ENCODE measurements at places on chromosomes 1 and 21.

DNA sequence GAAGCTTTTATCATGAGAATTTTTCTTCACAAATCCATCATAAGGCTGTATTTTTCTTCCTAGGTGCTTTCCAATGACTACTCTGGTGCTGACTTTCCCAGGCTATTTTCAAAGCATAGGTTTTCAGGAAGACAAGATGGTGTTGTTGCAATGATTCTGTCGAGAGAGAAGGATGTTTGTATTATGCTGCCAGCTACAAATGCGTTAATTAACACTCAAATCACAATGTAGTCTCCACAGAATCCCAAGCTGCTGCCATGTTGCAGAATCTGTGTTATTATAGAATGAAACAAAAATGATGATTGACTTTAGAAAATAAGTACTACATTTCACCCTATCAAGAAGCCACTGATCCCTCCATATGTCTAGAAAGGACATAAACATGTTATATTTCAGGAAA, 179.5 kb upstream of the MAP1LC3C start:
- H3K4me3 ChIP-seq, result no peak overlapping the region
- no peaks in the 10 kb centered on the region for H3K27me3 ChIP-seq
- no peaks in the 10 kb centered on the region for H3K36me3 ChIP-seq
- no peak for DNase-seq

GRCh38 chr1:87330057-87330884, 1.6 kb downstream of the LMO4 start:
- H3K4me1 ChIP-seq, result peaks cover 42% of the 10 kb centered on the region
- H3K4me3 ChIP-seq, result peak overlapping the region; percentile 93
- no peak for DNase-seq
- H3K36me3 ChIP-seq, result peaks cover 22% of the 10 kb centered on the region

- H3K27ac ChIP-seq, result no peak overlapping the region
- no peaks in the 10 kb centered on the region for H3K27me3 ChIP-seq
- DNase-seq, result no peak
- H3K4me3 ChIP-seq, result no peak overlapping the region
- H3K4me1 ChIP-seq, result peaks cover 7% of the 10 kb centered on the region
- H3K36me3 ChIP-seq, result peaks cover 13% of the 10 kb centered on the region
Measured at GRCh38 chr1:28895896-28896608, 18.3 kb upstream of the EPB41 start.

GRCh38 chr1:192747943-192748342, 60.9 kb upstream of the RGS2 start:
- no peak overlapping the region for H3K27ac ChIP-seq
- H3K36me3 ChIP-seq, result no peaks in the 10 kb centered on the region
- H3K27me3 ChIP-seq, result no peaks in the 10 kb centered on the region
- H3K4me3 ChIP-seq, result no peak overlapping the region

DNA sequence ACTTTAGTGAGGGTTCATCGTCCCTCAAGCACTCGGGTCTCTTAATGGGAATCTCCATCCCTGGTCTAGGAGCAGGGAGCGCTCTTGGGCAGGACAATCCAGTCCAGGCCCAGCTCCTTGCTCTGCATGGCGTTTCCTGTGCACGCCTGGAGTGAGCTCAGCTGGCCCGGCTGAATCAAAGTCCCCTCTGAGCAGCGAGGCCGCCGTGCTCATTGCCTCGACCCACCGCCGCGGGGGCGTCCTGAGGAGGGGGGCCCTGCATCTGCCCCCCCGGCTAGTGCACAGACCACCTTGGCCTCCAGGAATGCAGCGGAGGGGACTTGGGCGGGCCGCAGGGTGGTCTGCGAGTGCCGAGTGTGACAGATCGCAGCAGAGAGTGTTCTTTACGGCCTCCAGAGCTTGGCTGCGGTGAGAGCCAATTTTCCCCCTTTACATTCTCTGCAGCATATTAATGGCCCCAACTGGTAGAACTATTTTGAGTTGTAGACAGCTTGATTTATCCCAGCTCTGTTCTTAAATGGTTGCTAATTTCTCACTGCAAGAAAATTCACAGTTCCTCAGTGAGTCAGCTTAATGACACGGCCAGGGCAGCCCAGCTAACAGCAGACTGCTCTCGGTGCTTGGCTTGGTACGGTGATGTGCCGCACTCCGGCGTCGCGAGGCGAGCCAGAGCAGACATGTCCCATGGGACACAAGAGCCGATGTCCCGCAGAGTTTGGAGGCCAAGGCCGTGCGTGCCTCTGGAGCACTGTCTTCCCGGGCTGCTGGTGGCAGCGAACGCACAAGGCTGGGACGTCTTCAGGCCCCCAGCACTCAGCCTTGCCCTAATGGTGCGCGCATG, 39.8 kb downstream of the SNAP47 start:
- H3K4me1 ChIP-seq, result peaks cover 18% of the 10 kb centered on the region
- DNase-seq, result no peak
- H3K27me3 ChIP-seq, result no peaks in the 10 kb centered on the region
- H3K4me3 ChIP-seq, result no peak overlapping the region

DNA sequence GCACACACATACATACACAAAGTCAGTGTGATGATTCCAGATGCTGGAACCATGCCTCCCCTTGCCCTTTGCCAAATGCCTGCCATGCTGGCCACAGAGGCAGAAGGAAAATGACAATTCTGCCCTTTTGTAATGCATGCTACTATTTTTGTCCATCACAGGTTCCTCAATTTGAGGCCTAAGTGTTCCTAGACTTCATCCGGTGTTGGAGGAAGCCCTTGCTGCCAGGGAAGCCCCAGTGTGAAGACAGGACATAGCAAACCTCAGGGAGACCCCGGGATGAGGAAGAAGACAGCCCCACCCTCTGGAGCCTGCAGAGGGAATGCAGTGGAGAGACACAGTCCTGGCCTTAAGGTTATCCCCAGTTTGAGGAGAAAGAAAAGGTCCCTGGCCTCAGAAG, 14.4 kb downstream of the PRR9 start:
- no peak overlapping the region for H3K4me3 ChIP-seq
- peaks cover 7% of the 10 kb centered on the region for H3K27me3 ChIP-seq
- no peak for DNase-seq

DNA sequence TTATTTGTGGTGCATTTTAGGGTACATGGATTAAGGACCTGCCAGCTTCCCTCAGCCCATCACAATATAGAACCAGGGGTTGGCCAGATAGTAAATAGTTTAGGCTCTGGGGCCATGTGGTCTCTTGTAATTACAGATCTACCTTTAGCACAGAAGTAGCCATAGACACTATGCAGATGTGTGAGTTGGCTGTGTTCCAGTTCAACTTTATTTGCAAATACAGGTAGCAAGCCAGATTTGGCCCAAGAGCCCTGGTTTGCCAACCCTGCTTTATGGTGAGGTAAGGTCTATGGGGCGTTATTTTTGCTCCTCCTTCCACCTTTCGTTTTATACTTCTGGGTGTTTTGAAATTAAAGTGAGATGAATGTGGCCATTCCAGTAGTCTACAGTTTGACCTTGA, 48.7 kb downstream of the MRPS6 start:
- H3K4me1 ChIP-seq, result peaks cover 9% of the 10 kb centered on the region
- H3K4me3 ChIP-seq, result no peak overlapping the region
- no peaks in the 10 kb centered on the region for H3K27me3 ChIP-seq
- H3K36me3 ChIP-seq, result peaks cover 50% of the 10 kb centered on the region

DNA sequence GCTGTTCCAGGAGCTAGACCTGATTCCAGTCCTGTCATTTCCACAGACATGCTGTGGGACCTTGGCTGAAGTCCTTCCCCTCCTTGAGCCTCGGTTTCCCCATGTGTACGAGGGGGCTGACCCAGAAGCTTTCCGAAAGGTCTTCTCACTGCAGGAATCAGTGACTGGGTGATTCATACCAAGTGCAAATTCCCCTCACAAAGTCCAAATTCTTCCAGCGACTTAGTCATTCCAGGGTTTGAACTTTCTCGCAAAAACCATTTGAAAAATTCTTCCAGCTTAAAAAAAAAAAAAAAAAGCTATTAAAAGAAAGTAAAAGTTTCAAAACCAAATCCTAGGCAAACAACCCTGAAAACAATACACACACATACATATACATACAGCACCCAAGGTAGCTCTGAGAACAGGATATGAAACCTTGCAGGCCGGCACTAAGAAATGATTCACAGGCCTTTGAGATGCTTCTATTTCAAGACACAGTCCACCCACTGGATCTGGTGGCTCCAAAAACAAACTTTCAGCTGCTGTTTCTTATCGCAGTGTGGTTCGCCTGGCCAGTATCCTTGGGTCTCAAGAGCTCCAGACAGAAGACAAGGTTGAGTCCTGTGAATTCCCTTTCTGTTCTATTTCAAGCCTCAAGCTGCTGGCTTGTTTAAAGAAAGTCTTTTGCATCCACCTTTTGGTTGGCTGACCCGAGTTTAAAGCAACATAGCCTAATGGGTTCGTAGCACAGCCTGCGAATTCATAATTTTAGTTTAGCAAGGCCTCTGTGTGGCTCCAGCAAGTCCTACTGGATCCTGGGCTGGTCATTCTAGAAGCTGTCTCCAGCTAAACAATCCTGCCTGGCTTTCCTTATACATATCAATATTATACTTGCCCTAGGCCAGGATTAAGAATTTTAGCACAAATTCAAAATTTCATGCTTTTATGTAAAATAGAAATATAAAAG, 18.0 kb upstream of the ID3 start:
- H3K27me3 ChIP-seq, result no peaks in the 10 kb centered on the region
- peak overlapping the region; percentile 75 for H3K27ac ChIP-seq
- peak; percentile 69 for DNase-seq
- H3K4me1 ChIP-seq, result peaks cover 23% of the 10 kb centered on the region

- H3K27me3 ChIP-seq, result peaks cover 2% of the 10 kb centered on the region
- peaks cover 21% of the 10 kb centered on the region for H3K4me1 ChIP-seq
- DNase-seq, result no peak
- H3K4me3 ChIP-seq, result no peak overlapping the region
- H3K27ac ChIP-seq, result no peak overlapping the region
- H3K36me3 ChIP-seq, result no peaks in the 10 kb centered on the region
Measured at GRCh38 chr1:33234131-33234530, 22.2 kb upstream of the ZNF362 start.

- peaks cover 3% of the 10 kb centered on the region for H3K27me3 ChIP-seq
- no peak overlapping the region for H3K27ac ChIP-seq
- DNase-seq, result no peak
Measured at GRCh38 chr1:111851552-111851951, 95.9 kb downstream of the DDX20 start.

DNA sequence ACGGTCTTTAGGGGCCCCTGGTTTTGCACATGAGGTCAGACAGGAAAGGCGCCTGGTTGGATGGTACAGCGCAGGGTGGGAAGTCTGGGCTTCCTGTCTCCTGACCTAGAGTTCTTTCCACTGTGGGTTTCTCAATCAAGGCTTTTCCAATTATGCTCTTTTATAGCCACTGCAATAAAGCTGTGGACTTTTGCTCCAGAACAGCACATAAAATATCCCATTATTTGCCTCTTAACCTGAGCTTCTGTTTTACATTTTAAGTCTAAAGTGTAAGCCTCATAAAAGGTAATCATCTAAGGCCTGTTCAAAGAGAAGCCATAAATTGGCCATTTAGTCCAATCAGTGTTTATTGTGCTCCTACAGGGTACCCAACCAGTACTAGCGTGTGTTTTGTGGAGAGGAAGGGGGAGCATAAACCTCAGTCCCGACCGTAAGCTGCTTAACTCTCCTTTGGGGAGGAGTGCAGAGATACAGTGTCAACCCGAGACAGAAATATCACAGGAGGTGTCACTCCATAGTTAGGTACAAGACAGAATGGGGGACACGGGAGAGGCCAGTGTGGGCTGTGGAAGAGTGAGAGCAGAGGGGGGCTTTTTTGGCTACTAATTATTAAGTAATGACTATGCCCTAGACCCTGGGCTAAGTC, 270.0 kb downstream of the TRABD2B start:
- peaks cover 44% of the 10 kb centered on the region for H3K27me3 ChIP-seq
- peaks cover 3% of the 10 kb centered on the region for H3K4me1 ChIP-seq
- DNase-seq, result no peak
- H3K27ac ChIP-seq, result no peak overlapping the region
- no peak overlapping the region for H3K4me3 ChIP-seq

GRCh38 chr1:235448616-235449015, 55.6 kb downstream of the B3GALNT2 start:
- H3K27me3 ChIP-seq, result no peaks in the 10 kb centered on the region
- no peak overlapping the region for H3K4me3 ChIP-seq
- H3K36me3 ChIP-seq, result peaks cover 21% of the 10 kb centered on the region
- H3K27ac ChIP-seq, result no peak overlapping the region

- H3K27ac ChIP-seq, result no peak overlapping the region
- no peak for DNase-seq
- peaks cover 8% of the 10 kb centered on the region for H3K4me1 ChIP-seq
- no peaks in the 10 kb centered on the region for H3K36me3 ChIP-seq
- H3K27me3 ChIP-seq, result no peaks in the 10 kb centered on the region
Measured at GRCh38 chr1:179195376-179195775, 34.1 kb downstream of the ABL2 start.

DNA sequence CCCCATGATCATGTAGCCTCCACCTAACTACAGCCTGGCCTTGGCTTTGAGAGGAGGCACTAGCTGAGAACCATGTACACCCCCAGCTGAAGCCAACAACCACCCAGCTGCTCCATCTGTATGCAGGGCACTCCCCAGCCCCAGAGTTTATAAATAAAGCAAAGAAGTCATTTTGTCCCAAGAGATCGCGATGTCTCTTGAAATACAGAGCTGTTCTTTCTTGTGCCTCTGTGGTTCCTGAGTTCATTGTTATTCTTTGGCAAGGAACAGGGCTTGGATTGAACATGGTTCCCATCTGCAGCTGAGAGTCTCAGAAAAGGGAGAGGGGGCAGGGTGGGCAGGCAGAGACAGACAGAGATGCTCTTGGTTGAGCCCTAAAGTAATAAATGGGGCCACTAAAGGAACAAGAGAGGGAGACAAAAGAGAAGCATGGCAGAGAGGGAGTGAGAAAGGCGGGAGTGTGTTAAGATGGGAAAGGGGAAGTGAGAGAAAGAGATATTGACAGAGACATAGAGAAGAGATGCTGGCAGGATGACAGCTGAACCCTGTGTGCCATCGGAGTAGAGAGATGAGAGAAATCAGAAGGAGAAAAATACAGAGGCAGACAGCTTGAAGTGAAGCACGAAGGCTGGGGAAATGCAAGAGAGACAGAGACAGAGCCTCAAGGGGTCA, 63.3 kb downstream of the TNR start:
- no peak for DNase-seq
- no peaks in the 10 kb centered on the region for H3K4me1 ChIP-seq
- peaks cover 3% of the 10 kb centered on the region for H3K27me3 ChIP-seq
- no peak overlapping the region for H3K27ac ChIP-seq
- H3K36me3 ChIP-seq, result no peaks in the 10 kb centered on the region
- no peak overlapping the region for H3K4me3 ChIP-seq

GRCh38 chr1:145846201-145846612, 777 bp downstream of the NUDT17 start:
- no peaks in the 10 kb centered on the region for H3K27me3 ChIP-seq
- peak overlapping the region; percentile 65 for H3K27ac ChIP-seq
- DNase-seq, result no peak
- no peak overlapping the region for H3K4me3 ChIP-seq
- peaks cover 5% of the 10 kb centered on the region for H3K4me1 ChIP-seq

DNA sequence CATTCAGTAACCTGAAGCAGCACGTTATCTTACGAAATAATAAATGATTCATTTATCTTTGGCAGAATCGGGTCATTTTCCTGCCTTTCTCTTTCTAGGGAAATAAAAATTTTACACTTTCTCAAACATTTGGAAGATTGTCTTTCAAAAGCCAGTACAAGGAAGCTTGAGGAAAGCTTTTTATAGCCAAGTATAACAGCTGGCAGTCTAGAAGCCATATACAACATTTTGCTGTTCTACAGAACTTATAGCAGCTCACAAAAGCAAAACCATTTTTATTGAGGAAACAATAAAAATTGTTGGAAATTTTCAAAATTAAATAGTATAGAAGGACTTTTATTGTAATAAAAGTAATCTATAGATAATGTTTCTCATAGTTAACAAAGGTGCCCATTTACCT, 448.6 kb downstream of the SMYD3 start:
- no peak overlapping the region for H3K27ac ChIP-seq
- no peaks in the 10 kb centered on the region for H3K4me1 ChIP-seq
- H3K4me3 ChIP-seq, result no peak overlapping the region

- no peak for DNase-seq
- peak overlapping the region; percentile 20 for H3K27ac ChIP-seq
- peaks cover 12% of the 10 kb centered on the region for H3K4me1 ChIP-seq
- no peak overlapping the region for H3K4me3 ChIP-seq
- H3K27me3 ChIP-seq, result peaks cover 54% of the 10 kb centered on the region
Measured at GRCh38 chr1:6454856-6455751, 10.9 kb downstream of the TNFRSF25 start.
